ENCODE measurements at places on chromosomes 7 and 10. TPM values are rescaled to one million over a fixed set of nuclear protein-coding genes. Genes with fewer than 3 reads are reported as not detected.

EMX2 gene
- total RNA-seq = not detected

LDB3 gene
- not detected for total RNA-seq

DGKI gene
- total RNA-seq = 3.5 TPM

MLXIPL gene
- not detected for total RNA-seq

CUBN gene
- total RNA-seq = 6.7 TPM

CDH23 gene
- total RNA-seq = under 0.01 TPM

TMEM196 gene
- total RNA-seq = not detected

HSPA12A gene
- total RNA-seq = 0.77 TPM

SLC13A1 gene
- total RNA-seq = not detected

CRHR2 gene
- not detected for total RNA-seq

SYNPO2L gene
- not detected for total RNA-seq

LHFPL3 gene
- not detected for total RNA-seq

HOXA1 gene
- total RNA-seq = 1.0 TPM

ANKRD2 gene
- 0.26 TPM for total RNA-seq

EBLN1 gene
- not detected for total RNA-seq

ADAM8 gene
- total RNA-seq = 0.13 TPM

FGL2 gene
- 0.13 TPM for total RNA-seq

CCL24 gene
- total RNA-seq = not detected

CYP2C18 gene
- total RNA-seq = not detected

PDSS1 gene
- total RNA-seq = 4.9 TPM

ELOVL3 gene
- not detected for total RNA-seq

OR2A42 gene
- total RNA-seq = not detected

TES gene
- total RNA-seq = 90.5 TPM

TMEM139 gene
- total RNA-seq = not detected

C7orf33 gene
- not detected for total RNA-seq

BET1 gene
- 33.1 TPM for total RNA-seq

ITIH5 gene
- total RNA-seq = 1.0 TPM

GIMAP1 gene
- total RNA-seq = 24.5 TPM

TRPV5 gene
- not detected for total RNA-seq

TRIM56 gene
- total RNA-seq = 8.9 TPM

All from dermis microvascular lymphatic vessel endothelial cell (primary cell).